ENCODE measurements at places on chromosomes 3 and 15.

GRCh38 chr3:131550562-131551465 is 48.0 kb upstream of the MRPL3 start:
- DNase-seq = no peak

GRCh38 chr3:158847452-158847821 is 45.6 kb downstream of the MFSD1 start:
- no peak for DNase-seq

DNA sequence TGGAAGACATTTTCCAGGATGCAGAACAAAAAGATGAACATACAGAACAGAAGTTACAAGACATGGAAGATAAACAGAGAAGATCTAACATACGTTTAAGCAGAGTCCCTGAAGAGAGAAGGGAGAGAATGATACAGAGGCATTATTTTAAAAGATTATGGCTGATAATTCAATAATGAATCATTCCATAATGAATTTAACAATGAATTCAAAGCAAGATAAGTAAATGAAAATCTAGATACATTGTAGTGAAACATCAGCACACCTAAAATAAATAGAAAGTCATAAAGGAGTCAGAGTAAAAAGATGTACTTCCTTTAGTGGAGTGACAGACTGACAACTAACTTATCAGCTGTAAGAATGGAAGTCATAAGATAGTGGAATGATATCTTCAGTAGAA is 30.1 kb upstream of the PGPEP1L start:
- no peak for DNase-seq

- no peak for DNase-seq
These were observed 33.4 kb downstream of the OSBPL10 start for GRCh38 chr3:31947671-31948091.

- no peak for DNase-seq
These were observed 215.0 kb upstream of the LRIG1 start for GRCh38 chr3:66715806-66716205.

- no peak for DNase-seq
These were observed 13.1 kb upstream of the SAMMSON start for GRCh38 chr3:69986419-69986818.

DNA sequence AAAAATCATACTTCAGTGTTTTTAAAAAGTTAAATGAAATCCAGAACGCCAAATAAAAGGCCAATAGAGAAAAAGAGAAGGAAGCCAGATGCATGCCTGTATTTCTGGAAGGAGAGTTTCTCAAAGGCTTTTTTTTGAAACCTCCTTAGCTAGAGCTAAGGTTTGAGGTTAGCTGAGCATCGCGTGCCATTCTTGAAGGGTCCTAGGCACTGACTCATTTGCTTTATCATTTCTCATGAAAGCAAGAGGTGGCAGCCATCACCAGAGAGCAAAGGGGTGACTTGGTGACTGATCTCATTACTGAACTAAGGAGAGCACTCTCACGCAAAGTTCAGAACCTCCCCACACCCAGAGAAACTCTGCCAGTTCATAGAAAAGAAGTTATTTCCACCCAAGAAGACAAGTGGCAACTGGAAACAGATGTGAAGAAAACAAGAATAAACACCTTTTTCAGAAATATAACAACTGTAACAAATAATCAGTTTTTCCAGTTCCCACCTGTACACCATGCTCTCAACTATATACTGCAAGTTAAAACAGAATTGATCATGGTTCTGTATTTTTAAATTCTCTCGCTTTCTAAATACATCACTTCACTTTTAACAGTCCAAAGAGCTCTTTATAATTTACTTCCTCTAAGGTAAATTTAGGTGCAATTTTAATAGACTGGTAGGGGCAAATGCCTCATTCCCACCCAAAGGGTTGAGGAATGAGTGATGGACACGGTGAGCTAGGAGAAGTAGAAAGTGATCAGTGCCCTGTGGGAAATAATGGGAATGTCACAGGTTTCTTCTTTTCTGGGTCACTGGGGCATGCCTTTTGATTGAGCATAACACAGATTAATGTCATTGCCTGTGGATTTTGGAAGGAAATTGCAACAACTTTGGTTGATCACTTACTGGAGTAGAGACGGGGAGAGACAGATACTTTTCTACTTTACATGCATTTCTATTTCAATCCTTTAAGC is 24.7 kb downstream of the GPR15 start:
- DNase-seq = no peak

- no peak for DNase-seq
These were observed 83.6 kb upstream of the XCR1 start for GRCh38 chr3:46110701-46111493.

GRCh38 chr3:172315401-172316091 is 132.7 kb downstream of the GHSR start:
- DNase-seq = no peak

DNA sequence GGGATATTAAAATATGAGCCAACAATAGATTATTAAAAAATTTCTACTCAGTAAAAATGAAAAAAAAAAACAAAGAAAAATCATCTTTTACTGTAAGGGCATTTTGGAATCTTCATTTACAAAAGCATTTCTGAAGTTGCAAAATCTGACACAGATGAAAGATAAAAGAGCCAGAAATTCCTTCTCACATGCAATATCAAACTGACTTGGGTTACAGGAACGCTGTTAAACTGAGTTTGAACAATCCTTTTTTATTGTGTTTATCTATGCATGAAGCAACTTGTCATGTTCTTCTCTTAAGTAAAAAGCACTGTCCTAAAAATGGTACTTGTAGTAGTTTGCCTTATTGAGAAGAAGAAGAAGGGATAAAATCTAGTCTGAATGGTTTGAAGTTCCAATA is 468.5 kb upstream of the KCNMB2 start:
- DNase-seq = no peak

- no peak for DNase-seq
These were observed 41.0 kb upstream of the LIMD1 start for GRCh38 chr3:45553469-45553974.

DNA sequence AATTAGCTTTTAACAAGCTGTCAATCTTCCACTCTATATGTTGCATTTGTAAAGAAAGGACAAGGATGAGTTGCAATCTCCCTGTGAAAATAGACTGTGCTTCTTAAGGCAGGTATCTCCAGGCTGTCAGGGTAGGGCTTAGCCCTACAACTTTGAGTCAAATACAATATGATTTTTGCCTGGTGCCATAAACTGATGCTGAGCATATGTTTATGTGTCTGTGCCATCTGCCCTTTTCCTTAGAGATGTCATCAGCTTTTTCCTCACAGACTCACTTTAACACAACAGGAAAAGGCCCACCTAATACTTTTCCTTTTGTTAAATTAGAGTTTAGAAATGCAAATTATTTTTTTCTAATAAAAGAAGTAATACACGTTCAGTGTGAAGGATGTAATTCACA is 548.3 kb downstream of the NLGN1 start:
- no peak for DNase-seq

- DNase-seq = no peak
These were observed 66.7 kb downstream of the GLB1 start for GRCh38 chr3:33030246-33030645.

GRCh38 chr15:87962428-87962827 is 294.1 kb downstream of the NTRK3 start:
- DNase-seq = no peak

DNA sequence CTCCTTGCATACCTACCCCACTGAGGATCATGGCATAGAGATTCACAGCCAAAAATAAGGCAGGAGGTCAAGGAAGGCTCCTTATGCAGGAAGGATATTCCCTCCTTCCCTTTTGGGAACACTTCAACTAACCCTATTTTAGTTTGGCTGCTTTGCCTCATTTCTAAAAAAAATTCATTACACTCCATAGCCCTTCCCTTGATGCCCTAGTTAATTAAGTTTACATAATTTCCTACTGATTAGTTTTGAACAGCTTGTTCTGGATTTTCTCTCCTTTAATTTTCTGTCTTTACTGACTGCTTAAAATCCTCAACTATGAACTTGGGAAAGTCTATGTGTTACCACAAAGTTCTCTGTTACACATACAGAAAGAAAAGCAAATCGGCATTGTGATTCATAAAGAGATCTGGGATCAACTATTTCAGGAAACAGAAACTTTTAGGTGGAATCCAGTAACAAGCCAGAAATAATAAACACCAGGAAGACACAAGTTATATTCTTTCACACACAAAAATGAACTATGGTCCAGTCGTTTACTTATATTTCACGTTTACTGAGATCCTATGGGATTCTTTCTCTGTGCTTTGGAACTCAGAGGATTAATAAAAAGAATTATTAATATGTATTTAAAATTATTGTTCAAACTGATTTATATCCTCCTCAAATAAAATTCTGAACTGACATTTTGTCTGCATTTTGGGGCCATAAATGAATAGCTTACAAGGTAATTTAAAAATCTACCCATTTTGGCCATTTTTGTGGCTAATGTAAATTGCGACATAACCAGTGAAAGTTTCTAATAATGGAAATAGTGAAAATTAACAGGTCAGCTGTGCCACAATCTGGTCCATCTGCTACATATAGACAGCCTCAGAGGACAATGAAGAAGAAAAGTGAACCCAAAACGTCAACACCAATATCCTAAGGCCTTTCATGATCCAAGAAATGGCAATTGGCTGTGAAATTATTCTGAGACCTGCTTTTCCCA is 113.8 kb downstream of the FRMD5 start:
- DNase-seq = no peak

- no peak for DNase-seq
These were observed 105.7 kb downstream of the DPH6 start for GRCh38 chr15:35440265-35440664.

- no peak for DNase-seq
These were observed 41.9 kb upstream of the UBP1 start for GRCh38 chr3:33482111-33482521.

DNA sequence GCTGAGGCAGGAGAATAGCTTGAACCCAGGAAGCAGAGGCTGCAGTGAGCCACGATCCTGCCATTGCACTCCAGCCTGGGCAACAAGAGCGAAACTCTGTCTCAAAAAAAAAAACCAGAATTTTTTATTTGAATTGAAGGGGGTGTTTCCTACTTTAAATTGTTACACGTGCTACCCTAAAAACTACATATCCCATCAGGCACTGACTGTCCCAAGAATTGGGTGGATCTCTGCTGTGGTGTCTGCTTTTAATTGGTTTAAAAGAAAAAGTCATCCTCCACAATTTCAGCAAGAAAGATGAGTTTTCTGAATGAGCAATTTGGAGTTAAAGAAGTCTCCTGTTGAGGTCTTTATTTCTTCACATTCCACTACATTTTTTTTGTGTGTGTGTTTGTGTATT is 2.1 kb downstream of the PDIA3 start:
- no peak for DNase-seq

DNA sequence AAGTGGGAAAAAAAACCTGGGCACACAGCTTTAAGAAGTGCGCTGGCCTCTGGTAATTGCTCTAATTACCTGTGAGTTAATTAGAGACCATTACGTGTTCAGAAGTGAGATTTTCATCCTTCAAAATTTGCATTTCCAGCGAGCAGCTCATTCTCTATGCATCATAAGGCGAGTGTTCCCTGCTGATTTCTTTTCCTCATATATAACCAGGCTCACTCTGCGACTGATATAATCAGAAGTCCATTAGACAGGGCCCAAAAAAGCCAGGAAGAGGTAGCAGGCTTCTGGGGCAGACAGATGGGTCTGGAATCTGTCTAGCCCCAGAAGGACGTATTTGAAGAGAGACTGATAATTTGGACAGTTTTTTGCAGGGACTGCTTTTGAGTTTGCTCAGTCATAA is 158.7 kb downstream of the MTHFS start:
- DNase-seq = no peak

DNA sequence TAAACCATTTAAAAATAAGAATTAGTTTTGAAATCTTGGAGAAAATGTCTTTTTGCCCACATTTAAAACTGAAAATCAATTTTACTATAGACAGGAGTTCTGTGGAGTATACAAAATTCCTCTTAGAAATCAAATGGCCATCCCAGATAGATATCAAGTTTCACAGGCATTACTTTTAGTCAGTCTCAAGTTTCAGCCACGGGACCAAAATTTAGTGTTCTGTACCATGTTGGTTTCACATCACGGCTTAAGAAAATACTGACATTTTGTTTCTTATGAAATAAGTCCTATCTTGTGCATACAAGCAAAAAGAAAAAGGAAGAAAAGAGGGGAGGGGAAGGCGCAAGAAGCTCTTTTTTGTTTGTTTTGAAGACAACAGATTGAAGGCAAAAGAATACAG is 45.7 kb downstream of the EIF2AK4 start:
- no peak for DNase-seq

GRCh38 chr3:59660376-59660775 is 610.6 kb upstream of the CFAP20DC start:
- no peak for DNase-seq

- no peak for DNase-seq
These were observed 6.9 kb downstream of the CMTM7 start for GRCh38 chr3:32398531-32398930.
